Esophagus muscularis mucosa (tissue), 4 donors: ENCODE measurements at places on chromosomes 1 and 21. TPM values are rescaled to one million over a fixed set of nuclear protein-coding genes. Genes with fewer than 3 reads are reported as not detected.

The HES2 gene
- not detected for total RNA-seq

The NR1I3 gene
- total RNA-seq = not detected

The HIVEP3 gene
- 3.0 TPM for total RNA-seq

The NHLH1 gene
- not detected for total RNA-seq

The FCRL2 gene
- total RNA-seq = not detected
